Ureter (tissue), 1 donor: ENCODE measurements at places on chromosomes 4 and X.

DNA sequence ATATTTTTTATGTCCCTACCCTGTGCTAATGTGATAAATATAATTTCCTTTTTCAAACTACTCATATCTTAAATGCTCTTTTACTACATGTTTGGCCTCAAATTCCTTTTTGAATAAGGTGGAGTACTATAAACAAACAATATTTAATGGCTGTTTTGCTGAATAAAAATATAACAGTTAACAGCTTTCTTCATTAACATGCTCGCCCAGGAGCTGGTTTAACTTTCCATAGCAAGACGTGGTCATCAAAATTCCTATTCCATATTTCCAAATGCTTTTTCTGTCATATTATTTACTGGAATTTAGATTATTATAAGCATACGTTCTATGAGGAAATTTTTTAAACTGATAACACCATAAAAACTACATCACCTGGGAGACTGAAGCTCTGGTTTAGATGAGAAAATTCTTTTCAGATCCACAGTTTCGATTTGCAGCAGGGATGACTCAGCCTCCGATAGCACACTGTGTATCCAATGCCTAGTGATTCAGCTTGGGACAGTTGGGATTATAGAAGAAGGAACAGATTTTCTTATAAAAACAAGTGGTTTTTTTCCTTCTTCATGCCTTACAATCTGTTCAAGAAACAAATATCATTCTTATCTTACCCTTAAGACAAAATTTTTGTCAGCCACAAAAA, 129.1 kb downstream of the FBXO8 start:
- DNase-seq: no peak

GRCh38 chr4:86818841-86819240, 30.3 kb downstream of the SLC10A6 start:
- no peak for DNase-seq

GRCh38 chr4:40596522-40596921, 33.1 kb downstream of the RBM47 start:
- no peak for DNase-seq

DNA sequence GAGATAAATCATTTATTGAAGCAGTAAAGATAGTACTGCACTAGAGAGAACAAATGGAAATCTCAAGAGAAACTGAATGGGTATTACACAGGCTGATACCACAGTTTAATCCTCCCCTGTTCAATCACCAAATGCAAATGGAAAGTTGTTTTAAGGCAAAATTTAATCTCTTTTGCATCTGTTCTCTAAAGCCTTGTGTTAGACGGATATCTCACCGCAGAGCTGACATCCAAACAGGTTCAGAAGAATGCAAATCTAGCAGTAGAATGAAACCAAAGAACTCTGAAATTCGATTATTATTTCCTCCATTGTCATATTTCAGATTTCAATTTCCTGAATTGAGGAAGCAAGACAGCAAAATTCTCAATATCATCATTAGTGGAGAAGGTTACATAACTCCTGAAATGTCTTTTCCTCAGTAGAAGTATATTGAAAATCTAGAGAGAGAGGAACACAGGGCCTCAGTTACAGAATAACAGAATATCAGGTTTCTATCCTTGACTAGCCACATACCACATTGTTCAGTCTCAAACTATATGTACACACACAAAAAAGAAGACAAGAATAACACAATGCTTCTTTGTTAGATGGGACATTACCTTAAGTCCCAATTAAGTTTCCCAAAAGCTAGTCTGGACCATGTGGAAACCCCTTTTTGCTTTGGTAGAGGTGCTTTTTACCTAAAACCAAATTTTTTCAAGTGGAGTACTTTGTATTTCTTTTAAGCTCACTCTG, 94.1 kb upstream of the BANK1 start:
- no peak for DNase-seq

- DNase-seq: no peak
Measured at GRCh38 chr4:164423819-164424218, 330.1 kb upstream of the SMIM31 start.

- no peak for DNase-seq
Measured at GRCh38 chr4:138775890-138776289, 239.7 kb upstream of the NOCT start.

DNA sequence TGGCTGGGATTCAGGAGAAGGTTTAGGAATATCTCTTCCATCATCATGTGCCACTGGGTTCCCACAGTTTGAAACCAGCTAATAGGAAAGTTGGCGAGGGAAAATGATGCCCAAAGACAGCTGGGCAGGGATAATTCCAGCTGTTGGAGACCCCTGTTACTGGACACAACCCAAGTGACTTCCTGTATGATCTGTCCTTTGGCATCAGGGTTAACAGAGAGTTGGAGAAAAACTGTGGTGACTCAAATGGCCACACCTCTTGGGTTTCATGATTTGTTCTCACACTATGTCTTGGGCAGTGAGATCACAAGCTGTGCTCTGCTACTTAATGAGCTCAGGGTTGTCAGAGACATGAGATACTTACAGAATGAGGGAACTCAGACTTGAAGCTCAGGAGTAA, 3.8 kb downstream of the FGF16 start:
- DNase-seq: no peak

DNA sequence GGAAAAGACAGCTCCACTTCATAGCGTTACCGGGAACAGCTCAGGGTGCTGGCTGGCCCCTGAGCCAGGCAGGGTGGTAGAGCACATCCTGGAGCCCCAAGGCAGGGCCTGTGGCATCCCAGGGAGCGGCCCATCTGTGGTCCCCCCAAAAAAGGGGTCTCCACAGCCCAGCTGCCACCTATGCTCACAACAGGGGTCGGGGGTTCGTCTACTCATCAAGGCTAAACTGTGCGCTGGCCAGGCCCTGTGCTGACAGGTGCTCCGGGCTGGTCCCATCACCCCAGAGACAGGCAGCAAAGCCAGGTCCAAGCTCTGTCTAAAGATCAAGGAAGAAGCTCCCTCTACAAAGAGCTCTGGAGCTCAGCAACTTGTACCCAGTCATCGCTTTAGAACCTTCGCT, 77.9 kb downstream of the DCTD start:
- DNase-seq: no peak
